ENCODE measurements at places on chromosomes 7 and 10.

- DNase-seq = no peak
Observed at GRCh38 chr7:117399820-117400422, 27.4 kb downstream of the ASZ1 start.

DNA sequence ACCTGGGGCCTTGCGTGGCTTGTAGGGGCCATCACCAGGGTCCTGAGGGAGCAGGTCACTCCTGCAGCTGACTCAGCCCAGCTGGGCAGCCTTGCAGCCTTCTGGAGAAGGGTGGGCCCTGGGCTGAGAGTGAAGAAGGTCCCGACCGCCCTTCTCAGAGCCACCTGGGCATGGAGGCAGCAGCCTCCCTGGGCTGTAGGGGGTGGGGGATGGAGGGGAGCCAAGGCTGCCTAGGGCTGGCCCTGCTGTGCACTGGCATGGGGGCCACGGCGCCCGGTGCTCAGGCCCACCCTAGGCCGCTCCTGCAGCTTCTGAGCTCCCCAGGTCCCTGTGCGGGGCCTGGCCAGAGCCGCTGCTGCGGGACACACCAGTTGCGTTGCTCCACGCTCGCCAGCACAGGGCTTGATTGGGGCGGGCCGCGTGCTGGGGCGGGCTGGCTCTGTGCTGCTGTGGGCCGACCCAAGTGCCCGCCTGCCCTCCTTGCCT is 63.6 kb upstream of the NKX6-2 start:
- no peak for DNase-seq

- DNase-seq = no peak
Observed at GRCh38 chr10:88835910-88836221, 15.8 kb downstream of the ANKRD22 start.

GRCh38 chr7:42123716-42124115 is 113.3 kb downstream of the GLI3 start:
- no peak for DNase-seq

DNA sequence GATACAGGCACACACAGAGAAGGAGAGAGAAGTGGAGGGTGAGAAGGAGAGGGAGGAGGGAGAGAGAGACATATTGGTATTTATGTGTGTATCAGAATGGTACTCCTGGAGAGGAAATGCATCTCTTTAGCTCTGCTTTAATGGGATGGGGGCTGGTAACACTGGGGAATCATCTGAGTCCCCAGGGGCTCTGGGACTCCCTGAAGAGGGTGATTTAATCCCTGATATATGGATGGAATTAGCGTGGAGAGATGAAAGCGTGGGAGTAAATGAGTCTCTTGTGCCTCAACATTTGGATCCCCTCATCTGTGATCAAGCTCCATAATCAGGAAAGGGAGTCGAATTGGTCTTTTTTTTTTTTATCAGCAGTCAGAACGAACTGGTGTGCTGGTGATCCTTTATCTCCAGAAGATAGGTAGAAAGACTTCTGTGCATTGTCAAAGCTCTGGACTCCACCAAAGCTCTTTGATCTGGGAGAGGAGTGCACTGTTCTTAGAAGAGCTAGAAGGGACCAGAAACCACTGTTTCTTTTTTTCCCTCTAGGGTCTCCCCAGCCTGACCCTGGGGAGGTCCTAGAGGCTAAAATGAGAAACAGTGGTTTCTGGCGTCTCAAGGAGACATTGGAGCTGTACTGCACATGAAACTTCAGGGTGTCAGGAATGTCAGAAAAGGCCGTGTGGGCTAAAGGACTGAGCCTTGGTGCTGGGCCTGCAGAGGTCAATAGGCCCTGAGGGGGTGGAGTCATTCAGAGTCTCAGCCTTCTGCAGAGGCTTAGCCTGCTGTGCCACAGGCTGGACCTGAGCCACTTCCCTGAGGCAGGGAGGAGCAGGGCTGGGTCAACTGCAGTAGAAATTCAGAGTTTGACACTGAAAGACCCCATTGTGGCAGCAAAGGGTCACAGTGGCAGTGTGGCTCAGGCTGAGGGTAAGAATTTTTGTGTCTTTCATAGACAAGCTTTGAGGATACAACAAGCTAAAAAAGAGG is 234.4 kb upstream of the SLC26A5 start:
- no peak for DNase-seq

GRCh38 chr10:42652858-42653257 is 14.5 kb upstream of the ZNF33B start:
- DNase-seq = no peak

- no peak for DNase-seq
Observed at GRCh38 chr10:100788002-100788903, 42.9 kb downstream of the PAX2 start.

- no peak for DNase-seq
Observed at GRCh38 chr7:28151965-28152364, 28.6 kb downstream of the JAZF1 start.

GRCh38 chr10:127738512-127739424 is 1.8 kb downstream of the FOXI2 start:
- DNase-seq = no peak

- DNase-seq = no peak
Observed at GRCh38 chr10:131843089-131843595, 57.7 kb upstream of the PPP2R2D start.

DNA sequence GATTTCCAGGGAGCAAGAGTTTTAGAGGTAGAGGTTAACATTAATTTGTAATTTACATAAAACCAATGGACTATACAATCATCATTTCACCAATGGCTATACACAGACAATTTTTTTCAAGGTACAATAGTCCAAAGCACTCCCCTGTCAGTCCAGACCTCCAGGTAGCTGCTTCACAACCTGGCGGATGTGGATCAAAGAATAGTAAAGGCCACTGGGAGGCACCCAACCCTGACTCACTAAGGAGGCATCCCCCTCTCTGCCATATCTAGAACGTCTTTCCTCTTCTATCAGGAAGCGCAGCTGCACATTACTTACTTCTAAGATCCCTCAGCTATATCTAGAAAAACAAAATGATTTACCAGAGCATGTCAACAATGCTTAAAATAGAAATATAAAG is 217.7 kb upstream of the AOAH start:
- DNase-seq = no peak

DNA sequence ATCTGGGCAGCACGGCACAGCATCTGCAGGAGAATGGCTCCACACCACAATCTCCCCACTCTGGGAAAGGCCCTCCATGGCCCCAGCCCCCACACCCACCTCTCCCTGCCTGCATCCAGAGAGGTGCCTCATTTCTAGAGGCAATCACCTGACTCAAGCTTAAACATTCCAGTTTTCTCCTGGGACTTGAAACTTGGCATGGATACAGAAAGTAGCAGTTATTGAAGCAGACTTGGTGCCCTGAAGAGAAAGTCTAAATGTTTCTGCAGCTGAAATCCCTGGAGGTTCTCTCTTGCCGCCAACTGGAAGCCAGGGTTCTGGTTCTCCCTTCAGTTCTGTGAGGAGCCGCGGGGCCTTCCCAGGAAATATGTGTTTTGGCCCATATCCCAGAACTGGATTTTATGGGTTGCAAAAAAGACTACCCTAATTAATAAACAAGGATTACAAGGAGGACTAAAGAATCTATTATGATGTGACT is 122.8 kb downstream of the SKIDA1 start:
- DNase-seq = no peak

GRCh38 chr7:36127075-36127740 is 25.8 kb upstream of the EEPD1 start:
- no peak for DNase-seq

DNA sequence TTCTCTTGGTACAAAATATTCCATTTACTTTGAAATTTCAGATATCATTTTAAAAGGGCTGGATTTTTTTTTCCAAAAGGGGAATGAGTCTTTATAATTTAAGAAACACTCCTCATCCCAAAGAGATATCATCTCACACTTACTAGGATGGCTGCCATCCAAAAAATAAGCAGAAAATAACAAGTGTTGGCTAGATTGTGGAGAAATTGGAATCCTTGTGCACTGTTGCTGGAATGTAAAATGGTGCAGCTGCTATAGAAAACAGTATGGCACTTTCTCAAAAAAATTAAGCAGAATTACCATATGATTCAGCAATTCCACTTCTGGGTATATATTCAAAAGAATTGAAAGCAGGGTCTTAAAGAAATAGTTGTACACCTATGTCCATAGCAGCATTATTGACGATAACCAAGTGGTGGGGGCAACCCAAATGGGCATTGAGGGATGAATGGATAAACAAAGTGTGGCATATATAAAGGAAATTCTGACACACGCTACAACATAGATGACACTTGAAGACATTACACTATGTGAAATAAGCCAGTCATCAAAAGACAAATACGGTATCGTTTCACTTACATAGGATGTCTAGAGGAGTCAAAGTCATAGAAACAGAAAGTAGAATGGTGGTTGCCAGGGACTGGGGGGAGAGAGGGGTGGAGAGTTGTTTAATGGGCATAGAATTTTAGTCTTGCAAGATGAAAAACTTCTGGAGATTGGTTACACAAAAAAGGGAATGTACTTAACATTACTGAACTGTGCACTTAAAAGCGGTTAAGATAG is 53.8 kb downstream of the LSM5 start:
- DNase-seq = no peak

DNA sequence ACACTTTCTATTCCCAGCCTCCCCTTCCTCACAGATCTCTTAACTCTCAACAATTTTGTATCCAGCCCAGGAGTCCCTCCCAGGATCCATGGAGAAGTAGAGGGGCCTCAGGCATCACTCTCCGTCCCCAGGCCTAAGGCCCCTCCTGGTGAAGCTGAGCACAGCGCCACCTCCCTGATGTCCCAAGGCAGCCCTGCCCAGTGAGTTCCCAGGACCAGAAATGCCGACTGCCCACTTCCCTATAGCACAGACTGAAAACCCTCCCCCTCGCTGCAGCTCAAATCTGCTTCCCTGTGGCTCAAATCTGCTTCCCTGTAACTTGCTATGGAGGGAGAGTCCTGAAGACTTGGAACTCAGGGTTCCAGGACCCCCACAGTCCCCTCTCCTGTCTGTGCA is 35.6 kb downstream of the YKT6 start:
- DNase-seq = no peak

DNA sequence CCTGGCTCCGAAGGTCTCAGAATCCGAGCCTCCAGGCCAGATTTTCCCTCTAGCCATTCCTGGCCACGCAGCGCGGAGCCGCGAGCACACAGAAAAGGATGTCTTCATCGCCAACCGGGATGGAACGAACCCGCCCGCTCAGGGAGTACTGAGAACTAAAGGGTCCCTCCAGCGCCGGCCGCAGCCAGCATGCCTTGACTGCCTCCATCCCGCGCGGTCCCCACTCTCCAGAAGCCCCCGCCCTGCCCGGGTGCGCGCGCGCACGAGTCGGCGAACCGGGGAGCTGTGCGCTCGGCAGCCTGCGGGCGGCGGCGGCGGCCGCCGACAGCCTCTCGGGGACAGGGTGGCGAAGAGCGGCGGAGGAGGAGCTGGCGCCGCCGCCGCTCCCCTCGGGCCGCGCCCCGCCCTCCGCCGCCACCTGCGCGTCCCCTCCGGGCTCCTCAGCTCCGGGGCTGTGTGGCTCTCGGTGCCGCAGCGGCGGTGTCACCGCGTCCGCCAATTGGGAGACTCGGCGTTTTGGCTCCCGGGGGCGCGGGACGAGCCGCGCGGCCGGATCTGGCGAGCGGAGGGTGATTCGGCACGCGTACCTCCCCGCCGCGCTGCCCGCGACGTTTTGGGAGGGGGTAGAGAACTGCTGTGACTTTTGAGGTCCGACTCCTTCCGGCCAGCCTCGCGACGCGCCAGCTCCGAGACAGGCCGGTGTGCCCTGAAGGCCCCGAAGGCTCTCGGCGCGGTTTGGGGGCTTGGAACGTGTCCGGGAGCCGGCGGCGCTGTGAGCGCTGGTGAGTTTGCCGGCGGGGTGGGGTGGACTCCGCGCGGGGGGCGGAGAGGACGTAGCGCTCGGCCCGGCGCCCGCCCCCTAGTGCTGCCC is 453 bp upstream of the GALNT17 start:
- DNase-seq = no peak

DNA sequence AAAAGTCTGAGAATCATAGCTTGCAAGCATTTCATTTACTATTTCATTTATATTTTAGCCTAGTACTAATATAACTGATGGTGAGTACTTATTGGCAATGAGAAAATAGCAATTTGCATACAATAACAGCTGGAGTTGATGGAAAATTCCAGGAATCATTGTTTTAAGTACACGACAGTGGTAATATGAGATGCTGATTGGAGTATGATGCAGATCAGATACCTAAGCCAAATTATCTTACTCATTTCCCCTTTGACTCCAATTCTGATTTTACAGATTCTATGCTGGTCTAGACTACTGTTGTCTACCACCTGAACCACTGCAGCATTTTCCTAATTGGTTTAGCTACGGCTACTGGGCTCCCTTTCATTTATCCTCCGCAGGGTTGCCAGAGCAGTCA is 36.7 kb downstream of the GNG11 start:
- DNase-seq = no peak

DNA sequence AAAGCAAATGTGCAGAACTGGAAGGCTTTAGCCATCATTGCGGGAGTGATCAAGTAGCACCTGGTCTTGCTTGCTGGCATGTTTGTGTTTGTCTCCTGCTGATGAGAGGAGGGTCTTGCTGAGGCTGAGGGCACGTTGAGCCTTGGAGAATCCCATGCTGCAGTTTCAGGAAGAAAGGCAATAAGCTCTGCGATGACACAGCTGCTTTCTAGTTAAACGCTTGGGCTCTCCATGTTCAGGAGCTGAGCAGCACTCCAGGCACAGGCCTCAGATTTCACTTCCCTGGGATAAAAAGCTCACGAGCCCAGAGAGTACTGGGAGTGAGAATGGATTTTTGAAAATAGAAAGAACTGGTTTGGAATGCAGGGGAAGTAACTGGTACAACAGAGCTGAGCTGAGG is 100.8 kb downstream of the LRRC18 start:
- DNase-seq = no peak

- DNase-seq = no peak
Observed at GRCh38 chr7:64946772-64947171, 43.7 kb downstream of the ZNF273 start.

DNA sequence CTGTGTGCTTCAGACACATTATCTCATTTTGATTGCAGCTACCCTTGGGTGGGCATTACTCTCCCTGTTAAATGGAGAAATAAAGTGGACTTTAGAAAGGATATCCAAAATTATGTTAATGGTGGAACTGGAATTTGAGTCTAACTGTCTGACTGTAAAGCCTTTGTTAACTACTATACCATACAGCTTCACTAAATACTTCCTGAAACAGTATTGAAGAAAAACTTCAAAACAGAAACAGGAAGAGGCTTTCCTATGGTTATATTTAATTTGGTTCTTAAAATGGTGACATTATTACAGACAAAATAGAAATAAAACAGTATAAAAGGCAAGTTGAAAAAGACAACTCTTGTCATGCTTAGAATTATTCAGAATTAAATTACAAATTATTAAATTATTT is 25.0 kb downstream of the SPAG6 start:
- no peak for DNase-seq

DNA sequence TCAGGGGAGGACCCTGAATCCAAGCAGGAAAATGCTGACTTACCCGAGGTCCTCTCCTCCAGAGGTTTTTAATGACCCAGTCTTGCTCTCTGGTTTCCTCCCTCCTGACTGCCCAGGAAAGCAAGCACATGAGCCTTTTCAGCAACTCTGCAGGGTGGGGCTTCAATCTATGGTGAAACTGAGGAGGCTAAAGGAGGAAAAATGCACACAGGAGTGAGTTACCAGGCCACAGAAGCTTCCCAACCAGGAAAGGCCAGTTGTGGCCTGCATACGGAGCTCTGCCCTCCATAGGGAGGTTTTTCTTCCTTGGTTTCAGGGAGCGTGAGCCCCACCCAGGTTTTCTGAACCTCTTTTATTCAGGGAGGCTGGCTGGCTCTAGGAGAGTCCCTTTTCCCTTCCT is 14.1 kb upstream of the DLG5 start:
- DNase-seq = no peak

GRCh38 chr7:25844102-25844870 is 307.7 kb upstream of the NFE2L3 start:
- DNase-seq = no peak
